ENCODE measurements at places on chromosomes 7 and 10.

DNA sequence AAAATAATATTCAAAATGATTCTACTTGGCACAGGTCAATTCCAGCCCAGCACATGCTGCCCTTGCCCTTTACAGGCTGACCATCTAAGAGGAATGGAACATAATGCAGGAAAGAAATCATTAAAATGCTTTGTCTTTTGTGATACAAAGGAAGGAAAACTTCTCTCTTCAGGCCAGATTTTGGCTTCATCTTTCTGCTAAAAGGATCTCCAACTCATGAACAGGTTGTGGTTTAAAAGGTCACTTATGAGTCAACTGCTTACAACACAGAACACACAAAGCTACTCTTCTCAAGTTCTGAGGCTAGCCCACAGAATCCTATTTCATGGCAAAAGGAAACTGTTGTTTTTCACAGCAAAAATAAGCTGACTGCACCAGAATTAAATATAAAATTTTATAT, 197.1 kb downstream of the DOCK4 start:
- no peak for DNase-seq

GRCh38 chr10:17918187-17918903, 33.4 kb upstream of the SLC39A12 start:
- no peak for DNase-seq

- DNase-seq, result peak; percentile 66
These were observed 178.2 kb downstream of the DIP2C start for GRCh38 chr10:511101-511848.

DNA sequence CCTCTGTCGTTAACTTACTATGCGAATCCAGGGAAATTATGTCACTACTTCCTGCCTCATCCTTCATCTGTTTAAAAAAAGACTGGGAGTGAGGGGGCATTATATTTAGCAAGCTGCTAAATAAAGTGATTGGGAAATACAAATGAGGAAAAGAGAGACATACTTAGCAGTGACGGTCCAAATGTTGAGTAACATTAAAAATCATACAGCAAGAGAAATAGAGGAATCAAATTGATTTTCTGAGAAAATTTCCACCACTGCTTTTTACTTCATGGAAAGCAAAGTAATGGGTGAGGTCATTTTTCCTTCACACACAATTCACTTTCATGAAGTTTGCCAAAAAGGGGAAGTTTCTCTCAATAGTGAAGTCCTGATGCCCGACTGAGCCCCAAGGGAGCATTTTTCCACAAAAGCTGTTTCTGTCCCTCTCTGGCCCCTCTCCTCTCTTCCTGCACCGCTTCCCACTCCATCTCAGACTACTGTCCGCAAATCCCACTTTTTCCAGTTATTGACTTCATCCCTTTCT, 61.9 kb upstream of the ADO start:
- no peak for DNase-seq

DNA sequence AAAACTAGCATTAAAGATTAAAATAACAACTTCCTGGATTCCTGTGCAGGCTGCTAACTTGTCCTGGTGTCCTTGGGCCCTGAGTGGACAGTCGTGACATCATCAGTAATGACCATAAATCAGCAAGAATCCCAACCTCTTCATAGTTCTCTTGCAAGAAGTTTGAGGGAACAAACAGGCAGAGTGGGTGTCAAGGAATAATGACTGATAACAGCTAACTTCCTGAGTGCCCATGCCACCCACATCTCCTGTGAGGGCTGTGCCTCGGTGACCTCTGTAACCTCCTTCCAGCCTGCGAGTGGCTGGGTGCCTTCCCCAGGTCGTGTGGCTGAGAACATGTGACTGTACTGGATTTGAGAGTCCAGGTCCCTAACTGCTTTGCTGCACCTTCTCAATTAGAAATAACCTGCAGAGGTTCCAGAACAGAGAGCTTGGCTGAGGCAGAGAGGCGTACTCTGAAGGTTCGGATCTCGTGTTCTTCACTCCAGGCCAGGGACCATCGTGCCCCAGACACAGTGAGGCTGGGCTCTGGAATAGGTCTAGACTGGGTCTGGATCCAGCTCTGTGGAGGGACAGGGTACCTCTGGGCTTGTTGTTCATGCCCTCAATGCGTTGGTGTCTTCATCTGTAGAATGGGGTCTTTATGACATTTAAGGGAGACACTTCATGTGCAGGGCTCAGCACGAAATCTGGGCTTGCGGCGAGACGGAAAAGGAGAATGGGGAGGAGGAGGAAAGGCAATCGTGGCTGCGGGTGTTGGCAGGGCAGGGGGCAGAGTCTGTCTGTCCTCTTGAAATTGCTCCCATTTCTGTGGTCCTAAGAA, 313.1 kb upstream of the ZNF32 start:
- DNase-seq, result no peak

- no peak for DNase-seq
These were observed 22.5 kb upstream of the HPS1 start for GRCh38 chr10:98469001-98469931.

DNA sequence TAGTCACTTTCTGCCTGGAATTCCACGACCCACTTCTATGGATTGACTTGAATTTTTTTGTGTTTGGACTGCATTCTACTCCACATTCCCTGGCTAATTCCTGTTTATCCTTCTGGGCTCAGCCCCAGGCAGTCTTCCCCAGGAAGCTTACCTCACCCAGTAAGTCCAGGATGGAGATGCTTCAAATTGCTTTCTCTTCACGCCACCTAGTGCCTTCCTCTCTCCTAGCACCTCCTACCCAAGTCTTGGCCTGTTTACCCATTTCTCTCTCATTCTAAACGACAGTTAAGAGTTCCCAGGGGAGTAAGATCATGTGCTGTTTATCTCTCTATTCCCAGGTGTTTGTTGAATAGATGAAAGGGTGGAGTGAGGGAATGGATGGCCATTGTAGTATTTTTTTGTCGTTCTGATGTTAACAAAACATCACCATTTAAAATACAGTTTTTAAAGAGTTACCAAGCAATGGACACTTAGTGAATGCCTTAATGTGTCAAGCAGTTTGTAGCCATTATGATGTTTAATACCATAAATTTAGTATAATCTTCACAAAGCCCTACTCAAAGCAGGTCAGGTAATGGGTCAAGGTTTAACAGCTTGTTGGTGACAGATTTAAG, 45.5 kb upstream of the TARP start:
- DNase-seq, result peak; percentile 45

DNA sequence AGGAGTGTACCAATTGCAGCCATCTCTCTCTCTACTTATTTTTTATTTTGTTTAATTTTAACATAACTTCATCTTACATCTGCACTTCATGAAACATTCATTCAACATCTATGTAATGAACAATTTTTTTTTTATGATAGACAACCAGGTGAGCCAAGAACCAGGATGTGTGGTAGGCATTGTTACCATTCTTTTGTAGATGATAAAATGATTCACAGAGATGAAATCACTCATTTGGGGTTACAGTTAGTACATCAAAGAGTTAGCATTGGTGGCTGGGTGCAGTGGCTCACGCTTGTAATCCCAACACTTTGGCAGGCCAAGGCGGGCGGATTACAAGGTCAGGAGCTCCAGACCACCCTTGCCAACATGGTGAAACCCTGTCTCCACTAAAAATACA, 127.8 kb downstream of the HDAC9 start:
- DNase-seq, result no peak

- DNase-seq, result no peak
These were observed 69.2 kb upstream of the TCF7L2 start for GRCh38 chr10:112880633-112881530.

- DNase-seq, result no peak
These were observed 16.4 kb upstream of the BHLHA15 start for GRCh38 chr7:98194672-98195457.

DNA sequence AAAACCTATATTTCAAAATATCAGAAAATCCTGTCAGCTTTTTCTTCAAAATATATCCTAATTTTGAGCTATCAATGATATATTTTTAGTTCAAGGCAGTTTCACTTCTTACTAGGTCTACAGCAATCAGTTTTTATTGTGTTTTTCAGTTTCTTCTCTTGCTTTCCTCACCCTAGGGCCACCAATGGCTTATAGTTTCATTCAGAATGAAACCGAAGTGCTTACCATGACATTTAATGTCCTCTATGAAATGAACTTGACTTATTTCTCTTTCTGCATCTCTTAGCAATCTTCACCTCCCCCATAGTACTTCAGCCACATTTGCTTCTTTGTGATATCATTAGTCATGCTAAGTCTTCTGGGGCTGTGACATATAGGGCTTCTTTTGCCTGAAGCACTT, 100.3 kb downstream of the ARL5B start:
- no peak for DNase-seq

- no peak for DNase-seq
These were observed at the start of gene NKX1-2 for GRCh38 chr10:124450012-124450782. TSS of gene NKX1-2 (minus strand) at chr10:124450035. CDS start at chr10:124449943, 92 bp downstream.

- DNase-seq, result no peak
These were observed 135.6 kb downstream of the WDR37 start for GRCh38 chr10:1191752-1192151.

- no peak for DNase-seq
These were observed 3.6 kb downstream of the FOXI2 start for GRCh38 chr10:127740596-127740995.

DNA sequence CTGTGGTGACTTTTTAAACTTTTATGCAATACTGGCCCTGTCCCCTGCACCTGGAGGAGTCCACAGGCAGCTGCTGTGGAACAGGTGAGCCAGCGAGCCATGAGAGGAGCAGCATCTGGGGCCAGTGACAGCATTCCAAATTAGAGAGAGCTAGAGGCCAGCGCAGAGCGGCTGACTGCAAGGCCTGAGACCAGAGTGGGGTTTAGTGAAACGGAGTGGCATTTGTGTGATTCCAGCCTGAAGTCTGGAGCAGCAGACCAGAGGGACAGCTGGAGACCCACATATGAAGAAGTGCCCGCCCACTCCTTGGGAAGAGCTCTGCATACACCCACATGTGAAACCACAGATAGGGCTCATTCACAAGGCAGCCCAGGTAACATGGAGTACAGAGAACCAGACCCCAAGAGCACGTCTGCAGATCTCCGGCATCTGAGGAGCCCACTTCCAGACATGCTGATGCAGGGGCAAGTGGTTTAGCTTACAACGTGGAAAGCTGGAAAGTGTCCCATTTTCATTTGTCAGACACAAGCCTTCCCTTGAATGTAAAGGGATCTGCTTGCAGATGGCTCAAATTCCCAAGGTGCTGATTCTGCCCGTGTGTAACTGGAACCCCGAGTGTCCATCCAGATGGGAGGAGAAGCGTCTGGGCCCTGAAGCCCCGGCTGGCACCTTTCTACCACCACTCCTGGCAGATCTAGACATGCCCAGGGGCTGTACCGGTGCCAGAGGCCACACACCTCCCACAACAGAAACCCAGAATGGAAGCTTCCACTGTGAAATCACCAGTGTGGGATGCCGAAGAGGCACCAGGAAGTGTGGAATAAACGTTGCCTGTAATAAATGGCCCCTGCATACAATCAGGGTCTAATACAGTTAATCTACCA, 256.0 kb upstream of the TCERG1L start:
- no peak for DNase-seq

DNA sequence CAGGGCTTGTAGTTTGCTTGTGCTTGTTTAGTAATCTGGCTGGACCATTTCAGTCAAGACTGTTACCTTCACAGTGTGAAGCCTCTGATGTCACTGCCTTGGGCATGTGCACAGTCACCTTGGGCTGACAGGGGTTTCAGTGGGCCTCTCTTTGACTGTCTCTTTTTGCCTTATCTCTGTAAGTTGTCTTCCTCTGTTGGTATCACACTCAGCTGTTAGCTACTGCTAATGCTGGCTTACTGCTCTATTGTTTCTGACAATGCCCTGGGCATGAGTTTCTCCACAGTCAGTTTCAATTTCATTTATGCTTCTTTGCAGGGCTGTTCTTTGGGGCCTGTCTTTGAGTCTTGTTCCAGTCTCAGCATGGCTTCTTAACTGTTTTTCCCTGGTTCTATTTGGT, 201.9 kb upstream of the SHH start:
- DNase-seq, result no peak

GRCh38 chr7:68977385-68978055, 620.8 kb upstream of the AUTS2 start:
- no peak for DNase-seq

DNA sequence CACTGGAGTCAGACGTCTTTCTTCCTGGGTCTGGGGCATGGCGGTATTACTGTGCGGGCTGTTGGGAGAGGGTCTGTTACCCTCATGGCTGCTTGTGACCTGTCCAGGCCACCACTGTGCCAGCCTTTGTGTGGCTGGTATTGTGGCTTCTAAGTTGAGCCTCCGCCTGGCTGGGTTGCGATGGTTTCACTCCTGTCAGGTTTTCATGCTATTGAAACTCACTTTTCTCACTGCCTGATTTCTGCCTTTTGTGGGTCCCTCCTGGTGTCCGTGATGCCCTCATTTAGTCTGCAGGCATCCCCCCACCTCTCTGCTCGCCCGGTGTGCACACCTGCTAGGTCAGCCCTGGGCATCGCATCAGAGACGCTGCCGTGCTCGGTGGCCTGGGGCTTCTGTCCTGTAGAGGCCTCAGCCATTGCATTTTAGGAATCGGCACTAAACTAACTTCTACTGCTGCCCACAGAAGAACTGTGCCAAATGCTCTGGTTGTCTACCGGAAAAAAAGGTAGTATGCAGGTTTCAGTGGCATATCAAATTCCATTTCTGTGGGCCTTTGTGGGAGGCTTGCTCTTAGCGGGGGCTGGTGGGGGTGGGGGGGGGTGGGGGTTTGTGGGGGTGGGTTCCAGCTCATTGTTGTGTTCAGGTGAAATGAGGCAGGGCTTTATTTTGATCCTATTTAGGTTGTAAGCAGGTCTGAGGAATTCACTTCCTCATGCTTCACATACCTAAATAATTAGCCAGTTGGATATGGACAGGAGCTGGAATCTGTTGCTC, 64.3 kb downstream of the MGMT start:
- no peak for DNase-seq

DNA sequence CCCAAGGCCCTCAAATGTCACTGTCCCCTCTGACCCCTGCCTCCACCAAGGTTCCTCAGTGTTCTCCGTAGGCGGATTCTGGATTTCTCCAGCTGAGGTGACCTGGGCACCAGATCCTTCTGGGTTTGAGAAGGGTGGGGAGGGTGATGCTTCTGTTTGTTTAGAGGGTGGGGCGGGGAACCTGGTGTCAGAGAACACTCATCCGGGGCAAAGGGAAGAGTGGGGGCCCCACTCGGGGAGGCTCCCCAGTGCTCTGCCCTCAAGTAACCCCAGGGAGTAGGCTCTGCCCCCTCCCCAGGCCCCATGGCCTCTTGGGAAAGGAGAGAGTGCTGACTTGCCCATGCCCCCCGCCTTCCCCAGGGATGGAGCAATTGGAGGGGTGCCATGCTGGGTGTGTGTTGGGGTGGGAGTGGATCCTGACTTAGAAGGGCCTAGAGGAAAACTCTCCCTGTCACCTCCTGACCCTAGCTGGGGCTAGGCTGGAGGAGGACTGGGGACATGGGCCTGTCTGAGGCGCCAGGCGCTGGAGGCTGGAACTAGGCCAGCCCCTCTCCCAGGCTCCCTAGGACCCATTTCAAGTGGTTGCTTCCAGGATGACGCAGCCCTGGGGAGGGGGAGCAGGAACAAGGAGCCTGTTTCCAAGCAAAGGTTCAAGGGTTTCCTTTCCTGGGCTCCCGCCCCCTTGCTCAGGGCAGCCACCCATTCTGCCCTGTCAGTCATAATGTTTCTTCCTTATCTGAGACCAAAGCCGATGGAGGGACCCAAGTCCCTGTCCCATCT, 27.9 kb downstream of the KAZALD1 start:
- no peak for DNase-seq

Measured in GM18507 (cell line).